ENCODE measurements at places on chromosomes 7 and 10. TPM values are rescaled to one million over a fixed set of nuclear protein-coding genes. Genes with fewer than 3 reads are reported as not detected.

- H3K27ac ChIP-seq: no peak overlapping the region
- DNase-seq: no peak
- no peaks in the 10 kb centered on the region for H3K4me1 ChIP-seq
- H3K36me3 ChIP-seq: no peaks in the 10 kb centered on the region
These were observed 118.0 kb downstream of the WDFY4 start for GRCh38 chr10:48802611-48803071.

- H3K4me1 ChIP-seq: peaks cover 12% of the 10 kb centered on the region
- H3K27ac ChIP-seq: no peak overlapping the region
- H3K27me3 ChIP-seq: no peaks in the 10 kb centered on the region
- H3K36me3 ChIP-seq: no peaks in the 10 kb centered on the region
- H3K4me3 ChIP-seq: no peak overlapping the region
- peak; percentile 31 for DNase-seq
These were observed 37.7 kb downstream of the PRSS2 start for GRCh38 chr7:142808461-142808801.

DNA sequence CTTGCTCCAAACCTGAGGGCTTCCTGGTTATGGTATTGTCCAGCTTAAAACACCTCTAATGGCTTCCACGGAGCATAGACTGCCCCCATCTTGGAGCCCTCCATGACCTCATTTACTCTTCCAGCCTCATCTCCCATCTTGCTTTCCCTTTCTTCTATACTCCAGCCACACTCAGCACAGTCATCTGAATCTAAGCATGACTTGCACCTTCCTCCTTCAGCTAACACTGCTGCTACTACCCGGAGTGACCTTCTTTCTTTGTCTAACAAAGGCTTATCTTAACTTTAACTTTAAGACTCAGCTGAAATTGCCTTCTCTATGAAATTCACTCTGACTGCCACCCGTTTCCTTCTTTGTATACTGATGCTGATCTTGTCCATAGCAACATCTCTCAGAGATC, 135.1 kb downstream of the FAM107B start:
- DNase-seq: no peak
- no peaks in the 10 kb centered on the region for H3K4me1 ChIP-seq
- H3K27ac ChIP-seq: no peak overlapping the region
- no peak overlapping the region for H3K4me3 ChIP-seq
- no peaks in the 10 kb centered on the region for H3K36me3 ChIP-seq

DNA sequence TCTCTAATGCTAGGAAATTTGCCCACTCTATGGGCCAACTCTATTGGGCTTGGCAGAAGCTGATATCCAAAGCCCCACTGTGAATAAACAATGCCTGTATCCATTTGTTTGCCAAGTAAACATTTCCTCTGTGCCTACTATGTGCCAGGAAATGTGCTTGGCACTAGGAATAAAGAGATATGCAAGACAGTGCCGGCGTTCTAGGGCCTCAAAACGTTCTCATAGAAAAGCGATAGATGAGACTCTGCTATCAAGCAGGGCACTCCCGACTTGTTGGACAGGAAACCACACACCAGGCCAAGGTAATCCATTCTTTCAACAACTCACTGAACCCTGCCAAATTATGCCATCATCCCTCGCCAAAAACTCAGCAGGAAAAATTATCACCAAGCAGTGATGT, 196.7 kb downstream of the IPMK start:
- peaks cover 2% of the 10 kb centered on the region for H3K4me1 ChIP-seq
- H3K27me3 ChIP-seq: no peaks in the 10 kb centered on the region
- DNase-seq: no peak
- H3K27ac ChIP-seq: no peak overlapping the region
- no peaks in the 10 kb centered on the region for H3K36me3 ChIP-seq
- H3K4me3 ChIP-seq: no peak overlapping the region

- no peak overlapping the region for H3K4me3 ChIP-seq
- no peaks in the 10 kb centered on the region for H3K27me3 ChIP-seq
- H3K4me1 ChIP-seq: no peaks in the 10 kb centered on the region
- H3K27ac ChIP-seq: no peak overlapping the region
- H3K36me3 ChIP-seq: no peaks in the 10 kb centered on the region
These were observed 423.8 kb upstream of the MKI67 start for GRCh38 chr10:128550045-128550444.

DNA sequence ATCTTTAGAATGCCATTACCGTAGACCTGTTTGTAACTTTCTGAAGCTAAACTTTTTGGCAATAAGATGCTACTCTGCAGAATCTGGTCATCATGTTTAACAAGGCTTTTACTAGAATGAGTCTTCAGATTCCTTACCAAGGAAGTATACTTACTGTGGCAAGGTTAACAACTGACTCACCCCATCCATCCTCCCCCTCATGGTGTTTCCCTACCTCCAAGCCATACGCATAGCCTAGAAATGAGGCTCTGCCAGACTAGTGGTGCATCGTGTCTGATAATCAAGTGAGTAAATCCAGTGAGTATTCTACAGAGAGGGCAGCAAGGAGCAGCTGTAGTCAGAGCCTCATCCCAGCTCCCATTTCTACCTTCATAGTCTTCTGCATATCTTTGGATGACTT, 223.6 kb downstream of the IPMK start:
- no peak for DNase-seq
- no peaks in the 10 kb centered on the region for H3K27me3 ChIP-seq
- no peak overlapping the region for H3K4me3 ChIP-seq
- H3K36me3 ChIP-seq: no peaks in the 10 kb centered on the region
- no peaks in the 10 kb centered on the region for H3K4me1 ChIP-seq
- H3K27ac ChIP-seq: no peak overlapping the region

GRCh38 chr7:54811846-54812254, 52.8 kb upstream of the SEC61G start:
- H3K4me1 ChIP-seq: no peaks in the 10 kb centered on the region

- H3K4me3 ChIP-seq: no peak overlapping the region
- H3K4me1 ChIP-seq: peaks cover 11% of the 10 kb centered on the region
- H3K27ac ChIP-seq: no peak overlapping the region
- DNase-seq: no peak
- H3K36me3 ChIP-seq: peaks cover 100% of the 10 kb centered on the region
These were observed 45.3 kb downstream of the PDLIM1 start for GRCh38 chr10:95245425-95246055.

DNA sequence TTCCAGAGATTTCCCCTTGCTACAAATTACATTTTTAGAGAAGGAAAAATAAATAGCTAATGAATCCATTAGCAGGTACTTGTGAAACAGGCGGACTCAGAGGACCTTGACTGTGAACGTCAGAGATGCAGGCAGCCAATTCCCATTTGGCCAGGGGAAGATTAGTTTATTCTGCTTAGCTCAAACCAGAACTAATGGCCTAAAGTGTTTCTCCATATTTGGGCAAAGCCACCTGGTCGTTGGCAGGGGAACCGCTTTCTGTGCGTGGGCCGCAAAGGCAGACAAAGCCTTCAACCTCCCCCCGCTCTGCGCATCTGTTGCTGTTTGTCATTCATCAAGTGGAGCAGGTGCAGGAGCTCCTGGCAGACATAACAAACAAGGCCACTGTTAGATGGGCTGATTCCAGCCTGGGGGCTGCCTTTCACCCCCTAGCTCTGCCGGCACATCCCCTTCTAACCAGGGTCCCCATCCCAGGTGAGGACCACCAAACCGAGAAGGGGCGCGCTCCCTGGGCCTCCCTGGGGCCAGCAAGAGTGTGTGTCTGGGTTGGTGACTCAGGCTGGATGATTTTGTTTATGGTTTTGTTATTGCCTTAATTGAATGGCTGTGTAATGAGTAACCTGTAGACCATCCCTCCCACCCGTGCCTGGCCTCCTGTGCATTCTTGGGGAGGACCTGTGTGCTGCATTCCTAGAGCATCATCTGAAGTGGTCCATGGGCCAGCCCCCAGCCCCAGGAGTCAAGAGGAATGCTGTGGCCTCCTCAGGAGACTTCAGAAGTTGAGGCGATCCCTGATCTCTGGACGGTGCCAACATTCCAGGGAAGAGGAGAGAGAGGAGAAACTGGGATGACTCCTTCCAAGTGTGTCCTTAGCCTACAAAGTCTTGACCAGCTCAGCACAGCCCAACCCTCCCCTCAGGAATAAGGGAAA, 14.5 kb upstream of the CPA1 start:
- peak overlapping the region; percentile 86 for H3K27ac ChIP-seq
- H3K27me3 ChIP-seq: no peaks in the 10 kb centered on the region
- H3K4me3 ChIP-seq: no peak overlapping the region
- no peaks in the 10 kb centered on the region for H3K36me3 ChIP-seq
- DNase-seq: no peak

DNA sequence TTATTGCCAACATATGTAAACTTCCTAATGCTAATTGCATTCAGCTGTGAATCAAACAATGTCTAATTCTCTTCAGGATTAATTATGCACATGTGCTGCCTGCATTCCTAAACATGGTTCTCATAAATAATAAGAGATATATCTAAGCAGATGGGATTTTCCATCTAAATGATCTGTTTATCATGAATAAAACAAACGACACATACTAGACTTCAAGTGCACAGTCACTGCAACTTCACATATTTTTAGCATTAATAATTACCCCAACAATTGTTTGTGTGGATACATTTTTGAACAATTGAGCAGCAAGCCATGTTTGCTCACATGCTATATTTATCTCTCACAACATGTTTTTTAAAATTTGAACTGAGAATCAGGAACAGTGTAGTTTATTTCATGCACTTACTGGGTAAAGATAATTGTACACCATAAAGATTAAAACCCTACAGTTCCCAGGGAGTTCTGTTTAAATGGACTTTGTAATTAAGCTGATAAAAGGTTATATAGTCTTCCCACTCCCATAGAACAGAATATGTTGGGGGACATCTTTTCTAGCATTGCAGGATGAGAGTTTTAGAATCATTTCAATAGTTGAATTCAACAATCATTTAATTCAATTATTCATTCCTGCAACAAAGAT, 378.5 kb downstream of the MDFIC start:
- no peak overlapping the region for H3K27ac ChIP-seq
- H3K4me1 ChIP-seq: no peaks in the 10 kb centered on the region
- no peaks in the 10 kb centered on the region for H3K27me3 ChIP-seq
- DNase-seq: no peak

DNA sequence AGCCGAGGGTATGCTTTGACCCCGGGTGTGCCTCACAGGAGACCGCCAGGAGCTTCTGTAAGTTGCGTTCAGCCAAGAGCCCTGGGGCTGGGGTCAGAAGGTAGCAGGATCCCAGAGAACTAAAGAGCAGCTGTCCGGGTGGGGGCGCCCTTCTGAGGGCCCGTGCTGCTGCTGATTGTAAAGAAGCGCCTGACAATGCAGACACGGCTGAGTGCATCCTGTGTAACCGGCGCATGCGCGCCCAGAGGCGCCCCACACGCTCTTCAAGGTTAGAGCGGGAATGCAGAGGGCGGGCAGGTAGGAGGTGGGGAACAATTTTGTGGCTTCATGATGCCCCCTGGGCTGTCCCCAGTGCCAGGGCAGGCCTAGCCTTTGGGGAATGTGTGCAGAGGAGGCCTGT, 210.2 kb upstream of the CTBP2 start:
- peak; percentile 98 for DNase-seq
- H3K36me3 ChIP-seq: no peaks in the 10 kb centered on the region
- H3K4me3 ChIP-seq: no peak overlapping the region
- no peak overlapping the region for H3K27ac ChIP-seq
- H3K4me1 ChIP-seq: no peaks in the 10 kb centered on the region

DNA sequence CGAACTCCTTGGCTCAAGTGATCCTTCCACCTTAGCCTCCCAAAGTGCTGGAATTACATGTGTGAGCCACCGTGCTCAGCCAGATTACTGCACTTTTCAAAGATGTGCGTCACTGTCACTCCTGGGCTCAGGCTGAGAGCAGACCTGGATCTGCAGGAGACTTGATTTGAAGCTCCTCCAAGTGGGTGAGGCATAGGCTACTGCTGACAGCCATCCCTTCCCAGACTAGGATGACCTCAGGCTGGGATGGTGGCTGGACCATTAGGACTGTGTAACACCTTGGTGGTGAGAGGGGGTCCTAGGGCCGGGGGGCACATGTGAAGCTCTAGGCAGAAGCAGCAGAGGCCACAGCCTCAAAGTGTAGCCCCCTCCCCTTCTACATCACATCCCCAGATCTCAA, 8.2 kb upstream of the SRRM3 start:
- no peaks in the 10 kb centered on the region for H3K4me1 ChIP-seq
- H3K27me3 ChIP-seq: no peaks in the 10 kb centered on the region
- H3K27ac ChIP-seq: peak overlapping the region; percentile 57
- DNase-seq: no peak
- H3K4me3 ChIP-seq: no peak overlapping the region

DNA sequence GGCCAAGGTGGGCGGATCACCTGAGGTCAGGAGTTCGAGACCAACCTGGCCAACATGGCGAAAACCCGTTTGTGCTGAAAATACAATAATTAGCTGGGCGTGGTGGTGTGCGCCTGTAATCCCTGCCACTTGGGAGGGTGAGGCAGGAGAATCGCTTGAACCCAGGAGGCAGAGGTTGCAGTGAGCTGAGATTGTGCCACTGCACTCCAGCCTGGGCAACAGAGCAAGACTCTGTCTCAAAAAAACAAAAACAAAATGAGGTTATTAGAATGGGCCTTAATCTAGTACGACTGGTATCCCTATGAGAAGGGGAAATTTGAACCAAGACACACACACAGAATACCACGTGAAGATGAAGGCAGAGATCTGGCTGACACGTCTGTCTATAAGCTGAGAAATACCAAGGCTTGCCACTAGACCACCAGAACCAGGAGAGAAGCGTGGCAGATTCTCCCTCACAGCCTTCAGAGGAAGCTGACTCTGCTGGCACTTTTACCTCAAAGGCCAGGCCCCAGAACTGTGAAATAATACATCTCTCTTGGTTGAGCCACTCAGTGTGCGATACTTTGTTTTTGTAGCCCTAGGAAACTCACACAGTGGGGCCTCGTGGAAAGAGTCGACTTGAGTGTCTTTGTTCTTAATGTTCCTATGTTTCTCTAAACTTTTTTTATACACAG, 59.6 kb downstream of the TMEM209 start:
- peaks cover 3% of the 10 kb centered on the region for H3K4me1 ChIP-seq
- no peak for DNase-seq
- no peak overlapping the region for H3K4me3 ChIP-seq
- no peak overlapping the region for H3K27ac ChIP-seq
- H3K27me3 ChIP-seq: no peaks in the 10 kb centered on the region

GRCh38 chr10:65419629-65420028, 1506.2 kb upstream of the LRRTM3 start:
- H3K27me3 ChIP-seq: no peaks in the 10 kb centered on the region
- no peaks in the 10 kb centered on the region for H3K36me3 ChIP-seq
- no peak for DNase-seq
- H3K4me1 ChIP-seq: no peaks in the 10 kb centered on the region

DNA sequence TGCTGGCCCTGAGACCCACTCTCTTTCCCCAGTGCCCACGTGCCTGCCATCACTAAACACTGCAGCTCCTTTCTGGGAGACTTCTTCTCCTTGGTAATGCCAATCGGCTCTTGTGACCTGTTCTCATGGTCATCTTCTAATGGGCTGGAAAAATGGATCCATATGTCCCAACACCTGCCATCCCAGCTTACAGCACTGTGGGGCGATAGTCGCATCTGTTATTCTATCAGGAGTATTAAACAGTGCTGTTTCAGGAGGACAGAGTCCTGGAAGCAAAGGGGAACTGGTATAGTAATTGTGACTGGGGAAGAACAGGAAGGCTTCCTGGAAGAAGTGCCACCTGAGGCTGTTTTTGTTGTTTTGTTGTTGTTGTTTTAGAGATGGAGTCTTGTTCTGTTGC, 411.2 kb downstream of the GLRX3 start:
- H3K36me3 ChIP-seq: no peaks in the 10 kb centered on the region
- DNase-seq: peak; percentile 76
- no peak overlapping the region for H3K27ac ChIP-seq
- no peak overlapping the region for H3K4me3 ChIP-seq
- H3K27me3 ChIP-seq: no peaks in the 10 kb centered on the region
- no peaks in the 10 kb centered on the region for H3K4me1 ChIP-seq

Gene RPEL1
- total RNA-seq: not detected

Gene C10orf105
- 0.33 TPM for total RNA-seq

Gene FBXL13
- total RNA-seq: 2.1 TPM

Gene DYDC2
- 5.3 TPM for total RNA-seq

Gene AKR1D1
- not detected for total RNA-seq

Gene CYCS
- total RNA-seq: 145 TPM

Gene GNG11
- 3.1 TPM for total RNA-seq

Gene STK32C
- total RNA-seq: 17.3 TPM
